ENCODE measurements at places on chromosomes 2 and 18.

DNA sequence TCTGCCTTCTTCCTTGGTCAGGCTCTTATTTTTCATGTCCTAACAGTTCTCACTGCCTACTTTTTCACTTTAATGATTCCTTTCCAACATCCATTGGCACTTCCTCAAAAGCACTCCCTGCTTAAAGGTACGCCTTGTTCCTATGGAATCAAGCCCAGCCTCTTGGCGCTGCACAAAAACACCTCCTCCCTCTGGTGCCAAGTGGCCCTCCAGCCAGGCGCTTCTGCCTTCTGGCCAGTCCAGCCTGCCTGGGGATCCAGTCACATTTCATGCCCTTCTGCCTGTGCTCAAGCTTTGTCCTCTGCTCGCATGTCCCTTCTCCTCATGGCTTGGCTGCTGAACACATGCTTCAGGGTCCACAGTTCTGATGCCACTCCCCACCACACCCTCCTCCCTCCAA is 6.3 kb downstream of the TPRKB start:
- DNase-seq, result peak; percentile 85

DNA sequence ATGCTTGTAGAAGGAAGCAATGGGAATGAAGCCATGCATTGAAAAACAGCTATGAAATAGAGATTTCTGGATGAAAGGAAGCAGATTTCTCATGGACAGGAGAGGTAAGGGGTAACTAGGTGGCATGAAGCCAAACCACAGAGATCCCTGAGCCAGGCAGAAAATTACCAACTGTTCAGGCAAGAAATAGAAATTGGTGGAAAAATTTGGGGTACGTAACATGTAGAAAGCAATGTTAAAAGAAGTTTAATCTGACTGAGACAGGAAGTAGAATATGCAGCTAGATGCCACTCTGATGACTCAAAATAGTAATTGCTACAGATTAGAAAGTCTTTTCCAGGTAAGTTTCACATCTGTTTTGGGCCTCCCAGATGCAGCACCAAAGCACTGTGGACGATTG is 928.5 kb upstream of the CELF4 start:
- no peak for DNase-seq

DNA sequence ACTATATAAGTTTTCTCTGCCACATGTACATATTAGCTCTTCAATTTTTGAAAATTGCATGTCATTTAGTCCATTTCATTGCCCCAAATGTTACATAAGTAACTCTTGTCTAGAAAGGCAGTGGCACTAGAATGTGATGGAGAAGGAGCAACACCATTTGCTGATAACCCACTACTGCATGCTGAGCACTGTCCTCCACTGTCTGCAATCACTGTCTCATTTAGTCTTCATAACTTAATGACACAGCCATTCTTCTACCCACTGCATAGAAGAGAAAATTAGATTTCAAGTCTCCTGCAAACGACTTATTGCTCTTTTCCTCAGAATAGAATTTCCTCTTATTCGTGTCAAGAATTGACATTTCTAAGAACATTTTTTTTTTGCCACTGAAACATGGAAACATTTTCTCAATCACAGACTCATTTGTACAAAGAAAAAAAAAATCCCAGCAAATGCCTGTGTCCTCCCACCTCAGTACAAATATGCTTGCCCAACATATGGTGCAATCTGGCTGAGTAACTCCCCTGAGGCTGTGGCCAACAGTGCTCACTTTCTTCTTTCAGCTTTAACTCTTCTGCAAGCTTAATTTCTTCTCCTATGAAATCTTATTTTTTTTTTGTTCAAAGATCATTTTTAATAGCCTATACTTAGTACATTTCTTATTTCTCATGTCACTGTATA is 768.6 kb upstream of the HS6ST1 start:
- DNase-seq, result peak; percentile 42

GRCh38 chr2:123434546-123435395 is 590.3 kb upstream of the CNTNAP5 start:
- DNase-seq, result no peak

- no peak for DNase-seq
These were observed 117.4 kb downstream of the LRATD1 start for GRCh38 chr2:14749884-14750283.

GRCh38 chr2:41600460-41600859 is 447.4 kb upstream of the PKDCC start:
- no peak for DNase-seq

DNA sequence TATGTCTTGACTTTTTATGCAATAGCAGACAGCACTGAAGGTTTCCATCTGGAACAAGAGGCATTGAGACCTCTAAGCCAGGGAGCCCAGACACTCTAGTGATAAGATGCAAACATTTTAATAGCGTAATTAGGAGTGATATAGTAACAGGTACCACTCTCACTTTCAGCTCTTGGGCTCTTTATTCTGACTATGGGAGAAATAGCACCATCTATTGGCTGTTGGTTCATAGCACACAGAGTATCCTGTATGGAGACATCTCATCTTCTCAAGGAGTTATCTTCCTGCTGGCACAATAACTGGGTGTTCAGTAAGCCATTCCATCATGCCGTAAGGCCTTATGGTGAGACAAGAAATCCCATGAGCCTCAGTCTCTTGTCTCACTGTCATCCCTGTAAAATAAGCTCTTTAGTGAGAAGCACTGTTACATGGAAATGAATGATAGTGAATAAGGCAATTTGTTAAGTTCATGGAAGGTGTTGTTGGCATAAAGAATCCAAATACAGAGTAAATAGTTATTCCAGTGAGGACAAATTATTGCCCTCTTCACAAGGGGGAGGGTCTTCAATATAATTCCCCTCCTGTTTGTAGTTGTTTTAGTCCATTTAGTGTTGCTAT is 48.3 kb downstream of the THUMPD2 start:
- no peak for DNase-seq

- no peak for DNase-seq
These were observed 231.1 kb upstream of the HS6ST1 start for GRCh38 chr2:128549646-128550260.

GRCh38 chr2:2102866-2103653 is 228.0 kb downstream of the MYT1L start:
- DNase-seq, result no peak

- no peak for DNase-seq
These were observed 14.5 kb upstream of the TTR start for GRCh38 chr18:31577195-31577594.

DNA sequence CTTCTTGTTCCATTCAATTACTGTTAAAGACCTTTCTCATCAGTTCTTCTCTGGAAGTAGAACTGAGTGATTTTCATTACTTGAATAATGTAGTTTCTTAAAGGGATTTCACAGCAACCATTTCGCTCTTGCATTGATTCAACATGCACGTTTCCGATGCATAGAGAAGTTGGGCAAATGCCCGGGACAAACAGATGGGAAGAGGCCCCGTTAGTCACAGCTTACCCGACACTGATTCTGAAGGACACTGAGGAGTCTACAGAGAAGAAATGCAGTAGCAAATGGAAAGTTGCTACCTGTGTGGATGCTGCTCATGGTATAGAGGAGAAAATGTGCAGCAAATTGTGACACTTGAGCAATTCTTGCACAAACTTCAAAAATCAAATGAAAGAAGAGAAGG is 32.3 kb upstream of the GCG start:
- no peak for DNase-seq

DNA sequence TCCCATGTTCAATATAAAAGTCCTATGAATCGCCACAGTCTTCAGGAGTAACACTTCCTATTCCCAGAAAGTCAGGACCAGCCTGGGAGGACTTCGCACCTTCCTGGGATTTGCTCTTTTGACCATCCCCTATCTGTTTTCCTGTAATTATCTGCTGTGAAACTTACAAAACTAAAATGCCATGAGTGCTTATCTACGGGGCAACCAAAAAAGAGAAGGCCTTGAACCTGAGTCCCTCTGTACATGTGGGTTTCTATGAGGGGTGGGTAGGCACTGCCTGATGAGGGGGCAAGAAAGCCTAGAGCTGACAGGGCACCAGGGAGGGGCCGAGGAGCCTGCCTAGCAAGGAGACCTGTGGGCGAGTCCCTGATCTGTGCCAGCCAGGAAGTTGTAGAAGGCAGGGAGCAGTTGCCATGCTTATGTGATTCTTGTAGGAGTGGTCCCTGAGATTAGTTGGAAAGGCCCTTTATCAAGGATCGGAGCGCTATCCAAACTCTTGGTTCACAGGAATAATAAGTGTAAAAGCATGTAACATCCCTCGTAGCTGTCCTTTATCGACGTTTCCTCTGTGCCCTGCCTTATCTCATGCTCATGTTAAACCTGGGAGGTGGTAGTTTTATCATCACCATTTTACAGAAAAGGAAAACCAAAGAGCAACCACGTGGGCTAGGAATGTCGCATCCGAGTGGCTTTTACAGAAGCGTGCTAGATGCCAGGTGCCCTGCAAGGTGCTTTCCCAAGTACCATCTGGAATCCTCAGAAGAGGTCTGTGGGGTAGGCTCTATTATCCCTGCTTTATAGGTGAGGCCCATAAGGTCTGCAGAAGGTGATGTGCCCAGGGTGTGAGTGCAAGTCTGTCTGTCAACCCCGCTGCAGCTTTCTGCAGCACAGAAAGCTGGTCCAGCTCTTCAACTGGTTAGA is 111.8 kb downstream of the B3GNT2 start:
- DNase-seq, result no peak

- no peak for DNase-seq
These were observed 71.2 kb upstream of the ODC1 start for GRCh38 chr2:10519394-10519740.

DNA sequence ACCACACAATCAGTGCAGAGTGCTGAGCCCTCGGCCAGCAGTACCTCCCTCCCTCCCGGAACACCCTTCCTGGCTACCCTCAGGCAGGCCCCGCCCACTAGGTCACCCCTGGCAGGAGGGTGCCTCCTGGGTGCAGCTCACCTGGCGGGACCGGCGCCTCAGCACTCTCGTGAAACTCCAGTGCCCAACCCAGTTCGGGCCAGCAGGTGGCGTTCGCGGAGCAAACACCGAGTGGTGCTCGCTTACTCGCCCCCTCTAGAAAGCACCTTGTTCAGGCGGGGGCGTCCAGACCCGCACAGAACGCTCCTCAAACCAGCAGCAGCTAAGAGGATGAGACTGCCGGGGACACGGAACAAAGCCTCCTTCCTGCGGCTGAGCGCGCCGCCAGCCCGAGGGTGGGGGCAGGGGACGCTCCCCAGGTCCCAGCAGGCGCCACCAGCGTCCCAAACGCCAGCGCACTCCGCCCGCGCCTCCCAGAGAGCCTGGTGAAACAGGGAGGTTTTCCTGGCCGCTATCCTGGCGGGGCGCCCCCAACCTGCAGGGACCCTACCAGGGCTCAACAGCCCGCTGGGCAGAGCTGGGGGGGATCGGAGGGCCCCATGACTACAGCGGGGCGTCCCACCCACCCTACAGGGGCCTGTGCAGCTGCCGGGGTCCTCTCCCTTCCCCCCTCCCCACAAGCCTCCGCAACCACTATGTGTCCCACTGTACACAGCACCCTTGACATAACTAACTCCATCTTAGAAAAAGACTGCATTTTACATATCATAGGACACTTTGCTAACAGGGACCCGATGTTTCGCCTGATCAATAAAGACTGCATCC is 44.7 kb downstream of the MRPS5 start:
- DNase-seq, result peak; percentile 30

GRCh38 chr2:61763605-61764034 is 90.2 kb downstream of the FAM161A start:
- DNase-seq, result peak; percentile 78

DNA sequence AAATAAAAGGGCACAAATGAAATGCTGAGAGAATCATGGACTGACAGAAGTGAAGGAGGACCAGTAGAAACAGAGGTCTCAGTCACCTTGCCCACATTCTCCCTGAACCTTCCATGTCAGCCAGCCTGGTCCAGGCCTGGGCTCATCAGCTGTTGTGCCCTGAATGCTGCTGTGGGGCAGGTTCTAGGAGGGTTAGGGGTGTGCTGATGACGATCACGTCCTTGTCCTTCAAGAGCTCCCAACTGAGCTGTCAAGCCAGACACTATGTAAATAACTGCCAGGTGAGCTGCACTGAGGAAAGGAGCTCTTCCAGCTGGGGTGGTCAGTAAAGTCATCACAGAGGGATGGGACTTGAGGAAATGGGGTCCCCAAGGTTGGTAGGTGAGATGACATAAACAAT is 156.5 kb downstream of the SMAD2 start:
- DNase-seq, result no peak

GRCh38 chr2:82507657-82508056 is 1951.4 kb downstream of the SUCLG1 start:
- no peak for DNase-seq

GRCh38 chr2:136308611-136309010 is 190.7 kb upstream of the CXCR4 start:
- DNase-seq, result no peak

GRCh38 chr2:136402281-136402680 is 284.3 kb upstream of the CXCR4 start:
- DNase-seq, result no peak

GRCh38 chr2:191693778-191694177 is 15.8 kb downstream of the NABP1 start:
- DNase-seq, result no peak

DNA sequence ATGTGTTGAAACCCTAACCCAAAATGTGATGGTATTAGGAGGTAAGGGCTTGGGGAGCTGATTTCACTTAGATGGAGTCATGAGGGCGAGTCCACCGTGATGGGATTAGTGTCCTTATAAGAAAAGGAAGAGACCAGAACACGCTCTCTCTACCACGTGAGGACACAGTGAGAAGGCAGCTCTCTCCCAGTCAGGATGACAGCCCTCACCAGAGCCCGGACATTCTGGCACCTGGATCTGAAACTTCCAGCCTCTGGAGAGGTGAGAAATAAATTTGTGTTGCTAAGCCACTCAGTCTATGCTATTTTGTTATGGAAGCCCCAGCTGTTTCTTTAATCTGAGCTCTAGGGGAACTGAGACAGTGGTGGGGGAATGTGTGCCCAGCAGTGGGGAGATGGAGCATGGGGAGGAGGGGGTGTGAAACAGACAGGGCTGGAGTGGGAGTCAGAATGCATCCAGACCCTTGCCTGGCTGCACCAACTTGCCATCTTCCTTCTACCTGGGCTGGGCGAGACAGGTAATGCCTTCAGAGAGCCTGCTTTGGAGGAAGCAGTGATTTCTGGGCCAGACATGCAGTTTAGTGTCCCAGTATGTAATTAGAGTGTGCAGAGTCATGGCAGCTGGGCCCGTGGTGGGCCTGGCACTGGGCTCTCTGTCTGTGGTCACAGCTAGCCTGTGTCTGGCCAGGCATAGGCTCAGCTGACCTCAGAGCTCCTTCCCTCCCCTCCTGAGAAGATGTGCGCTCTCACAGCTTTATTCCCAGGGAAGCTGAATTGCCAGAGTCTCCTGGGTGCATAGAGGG is 38.1 kb downstream of the RHOB start:
- no peak for DNase-seq

DNA sequence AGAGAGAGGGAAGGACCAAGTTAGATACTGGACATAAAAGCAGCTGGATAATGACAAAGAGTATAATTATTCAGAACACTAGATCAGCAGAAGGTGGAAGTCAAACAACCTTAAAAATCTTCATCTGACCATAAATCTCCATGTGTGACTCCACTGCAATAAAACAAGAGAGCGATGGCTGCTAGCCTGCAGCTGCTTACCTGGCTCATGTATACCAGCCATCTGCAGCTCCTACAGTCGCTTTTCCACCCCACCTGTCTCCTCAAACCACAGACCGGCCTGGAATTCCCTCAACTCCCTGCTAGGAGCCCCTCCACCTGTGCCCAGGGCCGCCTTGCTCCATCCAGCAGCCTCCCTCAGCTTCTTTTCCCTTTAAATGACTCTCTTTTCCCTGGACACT is 64.5 kb downstream of the SLC4A5 start:
- DNase-seq, result no peak
